ENCODE measurements at places on chromosomes 2 and 18. TPM values are rescaled to one million over a fixed set of nuclear protein-coding genes. Genes with fewer than 3 reads are reported as not detected.

GRCh38 chr2:155841442-155841841 lies 491.1 kb downstream of the NR4A2 start:
- no peak for DNase-seq
- no peaks in the 10 kb centered on the region for H3K27me3 ChIP-seq
- H3K4me1 ChIP-seq = no peaks in the 10 kb centered on the region
- H3K36me3 ChIP-seq = no peaks in the 10 kb centered on the region

GRCh38 chr2:130370490-130370889 lies 14.6 kb downstream of the PTPN18 start:
- DNase-seq = no peak
- H3K27me3 ChIP-seq = no peaks in the 10 kb centered on the region
- no peaks in the 10 kb centered on the region for H3K4me1 ChIP-seq
- no peak overlapping the region for H3K27ac ChIP-seq
- H3K36me3 ChIP-seq = peaks cover 11% of the 10 kb centered on the region

DNA sequence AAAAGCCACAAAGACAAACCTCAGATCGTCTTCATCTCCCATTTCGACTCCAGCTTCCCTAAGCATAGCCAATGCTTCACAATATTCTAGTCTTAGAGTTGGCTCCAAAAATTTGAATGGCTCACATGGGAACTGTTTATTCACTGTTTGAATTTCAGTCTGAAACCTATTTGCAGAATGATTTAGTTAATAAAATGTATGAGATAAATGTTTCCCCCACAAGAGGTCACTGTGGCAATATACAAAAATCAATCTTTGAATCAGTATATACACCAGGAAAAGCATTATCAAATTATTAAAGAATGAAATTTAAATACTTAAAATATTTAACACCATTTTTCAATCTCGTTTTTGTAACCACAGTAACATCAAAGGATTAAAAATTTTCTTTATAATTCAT lies 40.0 kb upstream of the MCM6 start:
- H3K36me3 ChIP-seq = peaks cover 6% of the 10 kb centered on the region
- no peak overlapping the region for H3K4me3 ChIP-seq
- H3K27me3 ChIP-seq = no peaks in the 10 kb centered on the region
- H3K4me1 ChIP-seq = no peaks in the 10 kb centered on the region

GRCh38 chr2:203948733-203949132 lies 12.2 kb downstream of the ICOS start:
- no peaks in the 10 kb centered on the region for H3K36me3 ChIP-seq
- 0 out of 2 replicates have a peak, but pooled peaks cover 1% of the 10 kb centered on the region for H3K27me3 ChIP-seq
- DNase-seq = no peak
- H3K27ac ChIP-seq = no peak overlapping the region

DNA sequence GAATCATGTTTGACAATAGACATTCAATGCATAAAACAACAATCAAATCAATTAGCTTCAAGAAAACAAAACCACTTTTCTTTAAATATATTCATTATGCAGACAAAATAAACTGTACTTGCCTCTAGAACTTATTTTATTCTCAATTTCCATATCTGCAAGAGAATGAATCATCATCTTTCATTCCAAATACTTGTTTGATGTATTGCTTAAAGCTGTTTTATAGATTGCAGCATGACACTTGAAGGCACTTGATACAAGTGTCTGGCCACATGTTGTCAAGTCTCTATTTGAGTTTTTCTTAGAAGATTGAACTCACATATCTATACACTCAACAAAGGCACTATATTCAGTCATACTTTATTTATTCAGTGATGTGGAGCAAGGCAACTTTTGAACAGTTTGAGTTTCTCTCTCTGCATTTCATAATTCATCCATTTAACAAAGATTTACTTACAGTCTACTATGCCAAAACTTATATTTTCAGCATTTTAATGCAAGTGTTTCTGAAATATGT lies 38.7 kb upstream of the DDX18 start:
- no peak overlapping the region for H3K4me3 ChIP-seq
- H3K27me3 ChIP-seq = no peaks in the 10 kb centered on the region
- H3K36me3 ChIP-seq = no peaks in the 10 kb centered on the region
- H3K4me1 ChIP-seq = no peaks in the 10 kb centered on the region

- no peak overlapping the region for H3K27ac ChIP-seq
- no peak overlapping the region for H3K4me3 ChIP-seq
- H3K4me1 ChIP-seq = no peaks in the 10 kb centered on the region
- no peak for DNase-seq
Observed at GRCh38 chr2:7588295-7588694, 671.1 kb downstream of the RNF144A start.

DNA sequence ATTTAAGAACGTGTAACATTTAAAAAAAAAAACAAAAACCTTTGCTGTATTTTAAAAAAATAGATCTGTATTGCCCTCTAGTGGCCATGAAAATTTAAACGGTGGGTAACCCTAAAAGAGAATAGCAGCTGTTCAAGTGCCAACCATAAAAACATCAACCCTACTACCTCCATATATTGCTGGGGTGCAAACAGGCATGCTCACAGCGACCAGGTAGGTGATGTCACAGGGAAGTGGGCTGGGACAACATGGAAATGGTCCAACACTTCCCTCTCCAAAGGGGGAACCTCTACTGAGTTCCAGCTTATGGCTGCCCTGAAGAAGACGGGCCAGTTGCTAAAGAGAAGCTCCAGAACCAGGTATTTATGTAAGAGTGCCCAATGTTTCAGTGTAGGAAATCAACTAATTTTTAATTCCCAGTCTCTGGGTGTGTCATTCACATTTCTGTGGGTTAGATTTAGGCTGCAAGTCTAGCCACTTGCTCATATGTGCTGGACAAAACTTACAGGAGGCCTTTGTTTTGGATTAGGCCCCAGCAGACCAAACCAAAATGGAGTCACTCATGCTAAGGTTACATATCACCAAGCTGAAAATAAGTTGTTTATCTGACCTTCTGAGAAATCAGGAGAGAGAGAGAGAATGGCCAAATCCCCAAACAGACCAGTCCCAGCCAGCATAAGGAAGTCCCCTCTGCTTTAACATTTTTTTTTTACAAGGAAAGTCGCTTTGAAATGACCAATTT lies 54.5 kb downstream of the SKA1 start:
- H3K27ac ChIP-seq = no peak overlapping the region
- H3K27me3 ChIP-seq = no peaks in the 10 kb centered on the region
- peaks cover 20% of the 10 kb centered on the region for H3K4me1 ChIP-seq

- H3K36me3 ChIP-seq = no peaks in the 10 kb centered on the region
Observed at GRCh38 chr18:30709595-30709994, 332.9 kb downstream of the DSC3 start.

- no peak overlapping the region for H3K27ac ChIP-seq
- H3K27me3 ChIP-seq = no peaks in the 10 kb centered on the region
- H3K4me1 ChIP-seq = no peaks in the 10 kb centered on the region
- H3K4me3 ChIP-seq = no peak overlapping the region
Observed at GRCh38 chr2:8889978-8890377, 52.6 kb upstream of the KIDINS220 start.

GRCh38 chr2:228628682-228629081 lies 447.2 kb upstream of the SPHKAP start:
- no peak for DNase-seq
- H3K36me3 ChIP-seq = no peaks in the 10 kb centered on the region
- H3K27me3 ChIP-seq = no peaks in the 10 kb centered on the region
- H3K4me1 ChIP-seq = no peaks in the 10 kb centered on the region
- no peak overlapping the region for H3K27ac ChIP-seq

Gene RIT2
- not detected for total RNA-seq

Gene TNFAIP6
- not detected for total RNA-seq

Gene USP37
- 30.6 TPM for total RNA-seq

All from HepG2 (cell line).